ENCODE measurements at places on chromosomes 1 and 21.
A peak's percentile ranks its signal among the peaks of the same experiment; 100 is the strongest.

DNA sequence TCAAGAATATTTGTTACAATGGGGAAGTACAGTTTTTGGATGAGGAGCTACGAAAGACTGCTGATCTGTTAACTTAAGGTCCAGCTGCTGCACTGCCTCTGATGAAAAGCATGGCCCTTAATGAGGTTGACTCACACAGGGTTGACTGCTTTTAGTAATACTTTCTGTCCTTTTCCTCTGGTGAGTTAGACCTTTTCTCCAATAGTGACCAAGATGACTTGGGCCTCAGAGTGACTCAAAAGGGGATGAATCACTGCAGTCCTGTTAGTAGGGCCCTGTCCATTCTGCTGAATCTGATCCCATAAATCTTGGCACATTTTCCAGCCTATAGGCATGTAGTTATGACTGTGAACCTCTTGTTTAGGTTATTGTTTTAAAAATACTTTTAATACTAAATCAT lies 2.7 kb downstream of the DISP1 start:
- no peak for DNase-seq

DNA sequence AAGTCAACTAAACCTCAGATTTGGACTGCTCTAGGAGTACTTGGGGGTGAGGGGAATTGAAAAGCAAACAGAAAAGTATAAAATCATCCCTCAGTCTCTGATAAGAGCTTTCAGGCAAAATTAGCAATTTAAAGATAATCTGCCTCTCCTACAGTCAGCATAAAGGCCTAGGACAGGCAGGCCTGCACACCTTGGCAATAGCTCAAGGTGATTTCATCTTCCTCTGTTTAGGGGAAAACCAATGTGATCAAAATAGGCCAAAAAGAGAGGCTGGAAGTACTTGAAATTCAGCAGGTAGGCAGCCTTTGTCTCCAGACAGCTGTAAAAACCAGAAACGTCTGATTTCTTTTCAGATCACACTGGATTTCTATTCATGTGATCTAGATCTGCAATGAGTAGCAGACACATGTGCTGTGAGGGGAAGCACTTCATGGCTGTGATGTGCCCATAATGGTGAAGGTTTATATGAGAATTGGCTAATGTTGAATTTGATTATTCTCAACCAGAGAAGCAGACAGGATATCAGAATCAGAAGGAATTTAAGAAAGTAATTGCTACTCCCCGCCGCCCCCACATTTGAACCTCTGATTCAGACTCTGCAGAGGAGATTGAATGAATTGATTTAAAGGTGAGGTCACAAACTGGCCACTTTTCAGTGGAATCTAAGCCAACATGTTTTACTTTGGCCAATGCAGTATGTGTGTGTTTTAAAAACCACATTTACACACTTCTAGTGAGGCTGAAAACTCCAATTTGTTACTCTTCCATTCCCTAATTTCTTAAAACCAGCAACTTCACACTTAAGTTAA lies 45.8 kb upstream of the DNASE2B start:
- DNase-seq: no peak

- DNase-seq: no peak
These were observed 18.7 kb downstream of the MTF1 start for GRCh38 chr1:37840711-37841110.

- DNase-seq: no peak
These were observed 16.7 kb upstream of the CITED4 start for GRCh38 chr1:40878906-40879305.

DNA sequence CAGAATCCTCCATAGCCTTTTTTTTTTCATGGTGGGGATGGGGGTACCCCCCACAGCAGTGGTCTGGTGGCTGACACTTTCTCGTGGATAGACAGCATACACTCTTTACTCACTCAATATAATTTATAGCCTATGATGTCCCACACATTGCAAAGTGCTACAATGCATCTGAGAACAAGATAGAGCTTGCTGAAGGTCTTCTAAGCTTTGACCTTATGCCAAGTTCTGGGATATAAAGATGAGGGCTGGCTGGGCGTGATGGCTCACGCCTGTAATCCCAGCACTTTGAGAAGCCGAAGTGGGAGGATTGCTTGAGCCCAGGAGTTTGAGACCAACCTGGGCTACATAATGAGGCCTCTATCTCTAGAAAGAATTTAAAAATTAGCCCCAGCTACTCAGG lies 78.0 kb downstream of the MPZL1 start:
- DNase-seq: no peak

- DNase-seq: no peak
These were observed 88.8 kb downstream of the KIF1B start for GRCh38 chr1:10299151-10299550.

DNA sequence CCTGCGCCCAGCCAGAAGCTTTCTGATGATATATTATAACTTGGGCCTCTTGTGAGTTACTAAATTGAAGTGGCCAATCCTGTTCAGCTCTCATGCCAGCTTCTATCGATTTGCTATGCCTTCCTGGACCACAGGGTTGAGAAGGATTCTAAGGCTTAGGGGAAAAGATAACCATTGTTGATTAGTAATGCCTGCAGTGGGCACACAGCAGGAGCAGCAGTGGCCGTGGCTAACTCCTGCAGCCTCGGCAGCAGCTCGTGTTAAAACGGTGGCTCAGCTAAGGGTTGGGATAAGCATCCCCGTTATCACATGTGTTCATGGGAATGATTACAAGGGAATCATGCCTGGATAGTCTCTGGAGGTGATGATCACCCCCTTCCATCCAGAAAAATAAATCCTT lies 20.5 kb upstream of the KCNE2 start:
- DNase-seq: no peak

DNA sequence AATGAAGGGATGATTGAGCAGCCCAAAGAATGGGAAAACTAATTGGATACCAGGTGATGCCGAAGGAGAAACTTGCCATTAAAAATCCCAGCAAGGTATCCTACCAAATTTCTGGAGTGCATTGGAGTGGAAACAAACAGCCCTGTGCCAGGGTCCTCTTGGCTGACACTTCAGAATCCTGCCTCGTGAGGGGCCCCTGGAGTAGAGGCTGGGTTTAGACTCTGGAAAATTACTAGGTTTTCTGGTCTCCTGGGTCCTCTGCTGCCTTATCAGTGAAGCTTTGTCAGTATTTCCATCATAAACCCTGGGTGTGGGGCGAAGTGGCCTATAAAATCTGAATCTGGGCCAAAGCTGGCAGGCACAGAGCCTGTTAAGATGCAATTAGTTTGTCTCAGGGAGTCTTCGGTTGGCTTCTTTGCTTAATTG lies 289.2 kb upstream of the USP24 start:
- peak; percentile 42 for DNase-seq

GRCh38 chr1:51303751-51304251 lies 26.6 kb downstream of the TTC39A start:
- no peak for DNase-seq

GRCh38 chr1:228209657-228210056 lies 1.8 kb downstream of the OBSCN start:
- DNase-seq: no peak

- no peak for DNase-seq
These were observed 265.9 kb upstream of the C1orf105 start for GRCh38 chr1:172154551-172154950.

DNA sequence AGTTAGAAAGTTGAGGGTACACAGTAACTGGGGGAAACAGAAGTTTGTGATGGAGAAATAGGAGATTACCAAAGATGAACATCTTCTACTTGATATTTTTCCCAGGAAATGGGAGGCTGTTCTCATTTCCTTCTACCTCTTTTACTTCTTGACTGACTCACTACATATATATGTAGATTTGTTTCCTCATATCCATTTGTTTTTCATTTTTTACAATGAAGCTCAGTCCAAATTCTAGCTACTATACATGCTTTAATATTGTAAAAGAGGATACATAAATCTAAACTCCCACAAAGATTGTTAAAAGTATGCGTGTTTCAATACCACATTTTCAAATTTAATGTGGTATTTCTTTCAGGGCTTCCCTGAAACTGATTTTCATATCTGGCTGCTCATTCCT lies 366.6 kb upstream of the NCAM2 start:
- no peak for DNase-seq

- DNase-seq: no peak
These were observed 2.0 kb upstream of the WNT2B start for GRCh38 chr1:112506731-112507130.

DNA sequence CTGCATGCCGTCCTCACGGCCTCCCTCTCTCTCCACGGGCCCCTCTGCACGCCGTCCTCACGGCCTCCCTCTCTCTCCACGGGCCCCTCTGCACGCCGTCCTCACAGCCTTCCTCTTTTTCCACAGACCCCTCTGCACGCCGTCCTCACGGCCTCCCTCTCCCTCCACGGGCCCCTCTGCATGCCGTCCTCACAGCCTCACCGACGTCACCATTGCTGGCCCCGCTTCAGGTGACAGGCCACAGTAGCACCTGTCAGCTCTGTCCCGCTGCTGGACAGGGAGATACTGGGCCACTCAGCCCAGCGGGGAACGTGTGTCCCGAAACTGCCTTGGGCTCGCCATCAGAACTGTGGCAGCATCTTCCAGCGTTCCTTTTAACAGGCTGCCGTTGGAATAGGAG lies 82.8 kb upstream of the COL6A1 start:
- no peak for DNase-seq

Data from NCI-H2171 (cell line).